Neural cell (in vitro differentiated cells): ENCODE measurements at places on chromosomes 2 and 18. TPM values are rescaled to one million over a fixed set of nuclear protein-coding genes. Genes with fewer than 3 reads are reported as not detected.

Gene NT5C1B
- polyA plus RNA-seq = not detected in 2 replicates

Gene PRKCE
- 5.4 and 6.6 TPM in 2 replicates for polyA plus RNA-seq

Gene VWC2L
- polyA plus RNA-seq = 0.31 and 1.3 TPM in 2 replicates

Gene AQP12A
- not detected in 2 replicates for polyA plus RNA-seq

Gene MROH2A
- polyA plus RNA-seq = not detected in 2 replicates
